ENCODE measurements at places on chromosomes 1 and 21.

DNA sequence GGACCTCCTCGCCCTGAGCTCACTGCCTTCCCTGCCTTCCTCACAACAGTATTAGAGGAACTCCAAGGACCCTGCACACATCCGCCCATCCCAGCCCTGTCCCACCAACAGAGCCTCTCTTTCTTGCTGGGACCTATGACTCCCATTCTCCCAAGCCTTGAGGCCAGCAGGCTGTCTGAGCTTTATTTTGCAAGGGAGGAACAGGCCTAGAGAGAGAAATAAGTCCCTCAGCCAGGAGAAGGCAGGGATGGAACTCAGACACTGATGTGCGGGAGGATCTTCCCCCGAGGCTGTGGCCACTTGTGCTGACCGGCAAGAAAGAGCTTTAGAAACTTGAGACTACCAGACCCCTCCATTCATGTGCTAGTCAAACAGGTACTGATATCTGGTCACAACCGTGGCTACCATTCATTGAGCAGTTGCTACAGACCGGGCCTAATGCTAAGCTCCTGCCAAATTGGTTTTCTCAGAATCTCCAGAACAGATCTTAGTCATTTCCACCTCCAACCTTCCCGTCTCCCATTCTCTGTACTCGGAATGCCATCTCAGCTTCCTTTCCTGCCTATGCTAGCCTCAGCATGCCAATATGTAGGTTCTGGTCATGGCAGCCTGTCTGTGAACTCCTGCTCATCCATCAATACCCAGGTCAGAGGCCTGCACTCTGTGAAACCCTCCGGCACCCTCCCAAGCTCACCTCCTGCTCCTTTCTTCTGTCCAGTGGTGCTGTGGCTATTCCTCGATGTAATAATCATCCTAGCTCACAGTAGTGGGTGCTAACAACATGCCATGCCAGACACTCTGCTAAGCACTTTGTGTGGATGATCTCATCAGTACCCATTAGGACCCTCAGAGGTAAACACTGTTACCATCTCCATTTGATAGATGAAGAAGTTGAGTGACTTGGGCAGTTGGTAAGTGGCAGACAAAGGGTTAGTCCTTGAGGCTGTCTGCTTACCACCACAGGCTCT is 3.8 kb downstream of the TMEM54 start:
- DNase-seq, result no peak

GRCh38 chr1:154970631-154971340 is at the start of gene SHC1:
Gene SHC1, minus strand, starts transcription at chr1:154970747. Its CDS starts 221 bp downstream, at chr1:154970526.
- peak; percentile 91 for DNase-seq

DNA sequence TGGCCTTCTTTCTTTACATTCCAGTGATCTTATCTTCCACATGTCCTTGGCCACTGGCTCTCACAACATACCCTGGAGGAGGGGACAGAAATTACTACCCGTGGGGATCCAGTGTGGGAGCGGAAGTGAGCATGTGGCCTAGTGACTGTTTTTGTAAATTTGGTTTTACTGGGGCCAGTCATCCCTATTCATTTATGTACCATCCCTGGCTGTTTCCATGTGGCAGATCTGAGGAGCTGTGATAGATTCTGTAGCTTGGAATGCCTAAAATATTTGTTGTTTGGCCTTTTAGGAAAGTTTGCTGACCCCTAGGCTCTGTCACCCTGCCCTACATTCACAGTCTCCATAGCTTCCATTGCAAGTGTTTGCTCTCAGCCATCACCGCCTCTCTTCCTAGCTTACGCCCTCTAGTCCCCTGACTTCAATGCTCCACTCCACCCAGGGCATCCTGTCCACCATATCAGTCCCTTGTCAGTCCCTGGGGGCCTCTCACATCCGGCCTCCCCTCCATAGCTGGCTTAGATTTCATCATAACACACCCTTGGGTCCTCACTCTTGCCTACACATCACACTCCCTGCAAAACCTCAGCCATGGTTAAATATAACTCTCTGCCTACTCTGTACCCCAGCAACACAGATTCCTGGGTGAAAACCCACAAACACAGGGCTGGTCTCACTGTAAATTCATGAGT is 25.8 kb downstream of the DHCR24 start:
- DNase-seq, result no peak

GRCh38 chr1:13714851-13715250 is 14.9 kb downstream of the PRDM2 start:
- no peak for DNase-seq

- no peak for DNase-seq
Observed at GRCh38 chr1:35539824-35540261, 17.4 kb downstream of the KIAA0319L start.

- no peak for DNase-seq
Observed at GRCh38 chr21:44756423-44757185, 45.0 kb downstream of the UBE2G2 start.

DNA sequence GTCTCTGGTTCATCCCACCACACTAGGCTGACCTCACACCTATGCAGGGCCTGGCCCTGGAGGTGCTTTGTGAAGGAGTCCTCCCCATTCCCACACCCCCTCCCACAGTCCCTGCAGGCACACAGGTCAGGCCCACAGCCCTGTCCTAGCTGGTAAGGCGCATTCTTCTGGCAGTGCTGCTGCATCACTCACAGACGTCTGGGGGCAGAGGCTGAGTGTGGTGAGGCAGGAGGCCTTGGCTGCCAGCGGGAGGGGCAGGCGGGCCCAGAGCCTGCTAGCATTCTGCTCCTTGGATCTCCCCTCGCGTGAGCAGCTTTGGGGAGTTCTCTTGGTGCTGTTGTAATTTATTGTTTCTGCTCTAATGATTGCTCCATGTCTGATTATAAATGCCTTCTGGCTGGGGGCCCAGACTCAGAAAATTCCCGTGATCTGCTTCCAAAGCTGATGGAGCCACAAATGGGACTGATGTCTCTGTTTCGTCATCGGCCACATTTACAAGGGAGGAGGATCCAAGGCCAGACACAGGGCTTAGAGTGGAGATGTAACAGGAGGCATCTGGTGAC is 62.9 kb downstream of the TRABD2B start:
- no peak for DNase-seq
